Fibroblast of lung (primary cell): ENCODE measurements at places on chromosomes 1 and 21. TPM values are rescaled to one million over a fixed set of nuclear protein-coding genes. Genes with fewer than 3 reads are reported as not detected.
A peak's percentile ranks its signal among the peaks of the same experiment; 100 is the strongest.

DNA sequence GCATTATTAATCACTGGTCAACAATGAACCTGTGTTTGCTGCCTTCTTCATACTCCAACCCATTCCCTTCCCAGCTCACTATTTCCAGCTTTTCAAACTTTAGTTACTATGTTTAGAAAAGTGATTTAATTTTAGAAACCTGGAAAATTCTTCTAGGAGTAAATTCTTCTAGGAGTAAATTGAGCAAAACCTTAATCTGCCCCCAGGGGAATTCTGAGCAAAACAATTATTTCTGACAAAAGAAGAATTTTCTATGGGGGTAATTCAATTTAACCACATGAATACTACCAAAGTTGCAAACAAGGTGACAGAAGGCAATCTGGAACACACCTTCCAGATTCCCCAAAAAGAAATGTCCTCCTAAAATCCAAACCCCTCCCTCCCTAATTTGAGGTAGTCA is 1.8 kb downstream of the LUZP1 start:
- no peak for DNase-seq

The SLFNL1 gene
- total RNA-seq, result 0.51 and 0.66 TPM in 2 replicates

GRCh38 chr1:8439015-8439702 is 121.2 kb downstream of the SLC45A1 start:
- DNase-seq, result peak; percentile 80

GRCh38 chr1:202038688-202039346 is 28.4 kb downstream of the ELF3 start:
- no peak for DNase-seq

DNA sequence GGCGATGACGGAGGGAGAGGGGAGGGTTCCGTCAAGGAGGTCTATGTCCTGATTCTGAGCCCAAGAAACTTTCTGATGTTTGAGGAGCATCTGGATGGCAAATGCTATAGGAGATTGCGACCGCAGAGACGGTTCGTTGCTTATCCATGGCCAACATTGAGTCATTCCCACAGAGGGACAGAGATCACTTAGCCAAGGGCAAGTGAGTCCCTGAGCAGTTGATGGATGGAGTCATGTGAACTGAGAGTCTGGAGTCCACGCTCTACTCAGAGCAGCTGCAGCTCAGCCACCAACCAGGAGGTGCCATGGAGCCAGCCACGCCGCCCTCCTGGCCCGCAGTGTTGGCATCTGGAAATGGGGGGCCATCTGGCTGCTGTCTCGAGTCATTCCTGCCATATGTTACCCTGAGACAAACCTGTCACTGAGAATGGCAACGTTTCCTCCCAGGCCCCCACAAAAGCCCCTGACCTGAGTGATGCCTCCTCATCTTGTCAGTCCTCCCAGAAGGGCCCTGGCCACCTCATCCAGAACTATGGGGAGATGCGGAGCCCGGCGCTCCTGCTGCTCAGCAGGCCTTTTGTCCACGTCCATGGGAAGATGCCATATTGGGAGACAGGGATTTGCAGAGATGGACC is 58.6 kb downstream of the ATP5PO start:
- no peak for DNase-seq

The LDLRAD2 gene
- under 0.01 TPM in 1 of 2 replicates, not detected in the other for total RNA-seq

DNA sequence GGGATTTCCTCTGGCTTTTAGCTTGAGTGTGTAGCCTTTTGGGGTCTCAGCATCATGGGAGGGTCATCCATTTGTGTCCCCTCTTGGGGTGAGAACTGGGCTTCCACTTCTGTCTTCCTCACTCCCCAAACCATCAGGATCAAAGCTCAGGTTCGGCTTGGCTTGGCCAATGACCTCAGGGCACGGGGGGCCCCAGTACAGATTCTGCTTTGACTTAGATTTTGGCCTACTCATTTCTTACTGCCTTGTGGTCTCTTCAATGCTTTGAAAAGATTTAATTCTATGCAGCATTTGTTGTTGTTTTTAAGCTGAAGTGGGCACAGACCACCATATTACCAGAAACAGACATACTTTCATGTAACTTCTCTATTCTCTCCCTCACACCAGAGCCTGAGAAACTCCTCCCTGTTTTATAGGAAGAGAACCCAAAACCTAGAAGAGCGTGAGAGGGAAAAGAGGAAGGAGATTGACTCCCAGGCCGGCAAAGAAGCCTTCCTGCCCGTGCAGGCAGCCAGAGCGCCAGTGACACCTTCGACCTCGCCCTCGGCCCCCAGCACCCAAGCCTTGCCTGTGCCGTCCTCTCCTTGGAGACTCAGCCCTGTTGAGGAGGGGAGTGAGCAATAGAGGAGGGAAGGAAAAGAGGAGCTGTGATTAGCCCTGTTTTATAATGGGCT is 1.9 kb upstream of the S100A3 start:
- no peak for DNase-seq

- peak; percentile 44 for DNase-seq
Measured at GRCh38 chr1:35857830-35858229, 25.2 kb upstream of the AGO1 start.

GRCh38 chr21:44294391-44295162 is 5.3 kb upstream of the PFKL start:
- DNase-seq, result no peak

- no peak for DNase-seq
Measured at GRCh38 chr21:44498280-44499210, 41.5 kb downstream of the KRTAP10-1 start.

DNA sequence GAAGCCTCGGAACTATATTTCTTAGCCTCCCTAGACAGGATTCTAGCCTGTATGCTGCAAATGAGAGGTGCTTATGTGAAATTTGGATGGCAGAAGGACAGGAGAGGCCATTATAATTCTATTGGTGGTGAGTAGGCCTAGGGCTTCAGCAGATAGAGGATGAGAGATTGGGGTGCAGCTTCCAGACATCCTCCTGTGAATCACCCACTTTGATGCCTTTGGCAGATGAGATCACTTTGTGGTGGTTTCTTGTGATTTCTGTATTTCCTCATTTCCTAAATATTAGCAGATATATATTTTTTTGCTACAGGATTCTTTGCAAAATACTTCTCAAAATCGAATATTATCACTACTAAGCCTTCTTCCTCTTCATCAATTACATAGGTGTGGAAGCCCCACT is 37.3 kb downstream of the MFSD2A start:
- peak; percentile 26 for DNase-seq

The SLC35F3 gene
- total RNA-seq, result not detected in 2 replicates

DNA sequence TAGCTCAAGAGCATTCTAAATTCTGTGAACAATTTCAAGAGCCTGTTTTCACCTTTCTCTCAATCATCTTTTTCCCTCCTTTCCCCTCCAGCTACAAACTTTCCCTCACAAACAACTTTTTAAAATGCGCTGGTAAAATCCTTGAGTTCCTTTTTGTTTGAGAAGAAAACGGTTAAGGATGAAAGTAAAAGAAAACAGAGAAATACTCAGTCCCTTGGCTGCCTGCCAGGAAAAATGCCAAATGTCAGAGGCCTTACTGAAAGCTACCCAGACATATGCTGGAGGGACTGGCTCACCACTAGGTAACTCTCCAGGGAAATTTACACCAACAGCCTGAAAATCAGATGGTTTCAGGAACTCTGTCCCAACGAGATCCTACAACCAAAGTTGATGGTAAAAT is 11.0 kb upstream of the SERBP1 start:
- DNase-seq, result peak; percentile 59

DNA sequence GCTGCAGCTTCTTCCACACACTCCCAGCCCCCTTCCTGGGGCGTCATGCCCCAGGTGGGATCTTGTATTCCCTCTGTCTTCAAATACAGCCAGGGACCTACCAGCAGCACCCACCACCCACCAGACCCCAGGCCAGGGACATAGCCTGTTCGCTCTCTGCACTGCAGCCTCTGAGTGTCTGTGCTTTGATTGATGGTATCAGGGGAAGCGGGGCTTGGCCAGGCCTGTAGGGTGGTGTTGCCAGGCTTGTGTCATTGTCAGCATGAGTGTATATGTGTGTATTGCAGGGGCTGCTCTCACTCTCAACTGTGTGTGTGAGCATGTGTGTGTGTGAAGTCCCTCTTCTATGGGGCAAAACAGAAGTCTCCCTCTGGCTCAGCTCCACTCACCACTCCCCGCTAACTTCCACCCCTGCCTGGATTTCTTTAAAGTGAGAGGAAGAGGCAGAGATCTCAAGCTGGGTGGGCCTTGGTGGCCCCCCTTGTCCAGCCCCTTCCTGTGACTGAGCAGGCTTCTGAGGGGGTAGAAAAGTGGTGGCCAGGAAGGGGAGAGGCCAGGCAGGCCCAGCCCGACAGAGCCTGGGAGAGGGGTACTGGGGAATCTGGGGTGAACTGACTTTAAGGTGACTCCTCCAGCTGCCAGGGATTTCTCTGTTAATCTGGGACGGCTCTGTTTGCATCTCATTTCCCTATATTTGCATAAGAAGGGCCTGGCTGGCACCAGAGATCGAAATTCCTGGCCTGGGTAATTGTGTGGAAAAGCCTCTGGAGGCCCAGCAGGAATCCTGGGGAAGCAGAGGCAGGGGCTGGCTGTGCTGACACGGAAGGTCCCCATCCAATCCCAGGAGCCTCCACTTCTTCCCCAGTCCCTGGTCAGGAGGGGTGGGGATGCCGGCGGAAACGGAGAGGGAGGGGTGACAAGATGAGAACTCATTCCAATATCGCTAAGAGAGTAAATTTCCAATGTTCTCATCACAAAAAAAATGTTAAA is 18.6 kb upstream of the ADGRB2 start:
- no peak for DNase-seq

- DNase-seq, result no peak
Measured at GRCh38 chr1:119766374-119766794, 2.3 kb downstream of the HMGCS2 start.

DNA sequence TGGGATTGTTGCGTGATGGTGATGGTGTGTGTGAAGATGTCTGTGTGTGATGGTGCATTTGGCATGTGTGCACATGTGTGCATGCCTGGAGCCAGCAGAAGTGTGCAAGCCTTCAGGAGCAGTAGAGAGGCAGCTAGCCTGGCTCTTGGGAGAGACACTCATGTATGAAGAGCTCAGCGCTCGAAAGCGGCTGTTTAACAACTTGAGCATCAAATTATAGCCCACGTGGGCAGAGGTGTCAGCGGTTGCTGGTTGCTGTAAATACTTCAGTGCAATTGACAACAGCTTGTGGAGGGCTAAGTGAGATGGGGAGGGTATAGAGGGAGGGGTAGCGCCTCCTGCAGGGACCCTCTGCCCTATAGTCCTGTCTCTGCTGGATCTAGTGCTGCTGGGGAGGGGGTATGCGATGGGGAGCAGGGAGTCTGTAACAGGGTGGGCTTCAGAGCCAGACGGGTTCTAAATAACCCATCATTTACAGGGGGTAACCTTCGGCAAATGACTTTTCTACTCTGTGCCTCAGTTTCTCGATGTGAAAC is 21.5 kb downstream of the FOXD2 start:
- DNase-seq, result no peak

DNA sequence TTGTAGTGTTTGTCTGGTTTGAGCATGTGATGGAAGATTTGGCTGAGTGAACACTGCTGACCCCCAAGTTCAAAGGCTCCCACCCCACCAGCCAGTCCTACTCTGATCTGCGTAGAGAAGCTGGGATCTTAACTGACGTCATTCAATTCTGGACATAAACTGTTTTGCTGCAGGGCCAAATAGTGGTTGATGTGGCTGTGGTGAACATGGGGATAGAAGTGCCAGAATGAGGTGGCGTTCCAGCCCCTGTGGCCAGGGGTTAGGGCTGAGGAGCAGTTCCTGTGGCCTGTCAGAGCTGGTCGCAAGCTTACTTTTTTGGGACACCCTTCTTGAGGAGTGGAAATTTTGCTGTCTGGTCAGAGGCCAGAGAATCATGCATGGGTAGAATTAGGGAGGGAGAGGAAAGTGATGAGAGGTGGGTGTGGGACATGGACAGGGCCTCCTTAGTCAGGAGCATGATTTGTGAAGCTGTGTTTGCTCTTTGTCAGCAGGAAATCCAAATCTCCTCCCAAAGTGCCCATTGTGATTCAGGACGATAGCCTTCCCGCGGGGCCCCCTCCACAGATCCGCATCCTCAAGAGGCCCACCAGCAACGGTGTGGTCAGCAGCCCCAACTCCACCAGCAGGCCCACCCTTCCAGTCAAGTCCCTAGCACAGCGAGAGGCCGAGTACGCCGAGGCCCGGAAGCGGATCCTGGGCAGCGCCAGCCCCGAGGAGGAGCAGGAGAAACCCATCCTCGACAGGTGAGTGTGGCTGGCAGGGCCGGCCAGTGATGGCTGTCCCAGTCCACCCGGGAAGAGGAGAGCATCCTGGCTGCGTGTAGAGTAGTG is 25.9 kb downstream of the SZRD1 start:
- DNase-seq, result peak; percentile 54

The PTGS2 gene
- total RNA-seq, result 1.3 and 3.3 TPM in 2 replicates

DNA sequence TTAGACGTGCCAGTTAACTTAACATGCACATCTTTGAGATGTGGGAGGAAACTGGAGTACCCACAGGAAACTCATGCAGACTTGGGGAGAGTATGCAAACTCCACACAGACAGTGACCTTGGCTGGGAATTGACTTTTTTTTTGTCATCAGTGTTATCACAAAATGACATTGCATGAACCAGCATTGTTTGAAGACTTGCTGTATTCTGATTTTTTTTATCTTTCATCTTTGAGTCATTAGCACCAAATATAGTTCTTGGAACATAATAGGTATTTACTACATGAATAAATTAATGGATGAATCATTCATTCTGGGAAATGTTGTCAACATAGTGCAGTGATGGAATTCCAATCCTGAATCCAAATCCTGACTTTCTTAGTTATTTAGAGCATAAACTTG is 77.0 kb downstream of the ATF6 start:
- DNase-seq, result no peak

- peak; percentile 2 for DNase-seq
Measured at GRCh38 chr1:103788377-103788776, 38.7 kb downstream of the AMY1C start.

- no peak for DNase-seq
Measured at GRCh38 chr1:205666372-205667166, 13.7 kb downstream of the SLC45A3 start.

GRCh38 chr1:154945160-154945961 is 8.8 kb upstream of the PMVK start:
- DNase-seq, result no peak

The NBPF19 gene
- total RNA-seq, result 11.0 and 23.0 TPM in 2 replicates

DNA sequence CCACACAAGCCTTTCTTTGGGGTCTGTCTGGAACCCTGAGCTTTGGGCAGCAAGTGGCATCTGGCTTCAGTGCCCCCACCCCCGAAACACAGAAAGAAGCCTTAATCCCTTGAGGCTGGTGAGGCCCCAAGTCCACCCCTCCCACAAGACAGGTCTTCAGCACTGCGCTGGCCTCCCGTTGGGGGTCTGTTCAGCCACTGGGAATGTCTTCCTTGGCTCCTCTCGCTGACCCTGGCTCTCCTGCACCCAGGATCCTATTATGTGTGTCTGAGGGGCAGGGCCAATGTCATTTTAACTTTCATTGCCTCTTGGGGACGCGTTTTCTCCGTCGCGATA is 26.9 kb downstream of the ATP8B2 start:
- DNase-seq, result no peak

GRCh38 chr1:96525657-96526557 is 195.7 kb upstream of the PTBP2 start:
- DNase-seq, result no peak

- DNase-seq, result no peak
Measured at GRCh38 chr1:11248169-11248568, 14.2 kb downstream of the MTOR start.

The TAS1R1 gene
- under 0.01 and 0.17 TPM in 2 replicates for total RNA-seq

- peak; percentile 80 for DNase-seq
Measured at GRCh38 chr1:235632506-235633401, 16.8 kb downstream of the GNG4 start.

- no peak for DNase-seq
Measured at GRCh38 chr1:226107471-226108460, 45.2 kb downstream of the H3-3A start.
